ENCODE measurements at places on chromosomes 1 and 21.

- no peak for DNase-seq
These were observed 22.4 kb upstream of the ABCD3 start for GRCh38 chr1:94395748-94396309.

DNA sequence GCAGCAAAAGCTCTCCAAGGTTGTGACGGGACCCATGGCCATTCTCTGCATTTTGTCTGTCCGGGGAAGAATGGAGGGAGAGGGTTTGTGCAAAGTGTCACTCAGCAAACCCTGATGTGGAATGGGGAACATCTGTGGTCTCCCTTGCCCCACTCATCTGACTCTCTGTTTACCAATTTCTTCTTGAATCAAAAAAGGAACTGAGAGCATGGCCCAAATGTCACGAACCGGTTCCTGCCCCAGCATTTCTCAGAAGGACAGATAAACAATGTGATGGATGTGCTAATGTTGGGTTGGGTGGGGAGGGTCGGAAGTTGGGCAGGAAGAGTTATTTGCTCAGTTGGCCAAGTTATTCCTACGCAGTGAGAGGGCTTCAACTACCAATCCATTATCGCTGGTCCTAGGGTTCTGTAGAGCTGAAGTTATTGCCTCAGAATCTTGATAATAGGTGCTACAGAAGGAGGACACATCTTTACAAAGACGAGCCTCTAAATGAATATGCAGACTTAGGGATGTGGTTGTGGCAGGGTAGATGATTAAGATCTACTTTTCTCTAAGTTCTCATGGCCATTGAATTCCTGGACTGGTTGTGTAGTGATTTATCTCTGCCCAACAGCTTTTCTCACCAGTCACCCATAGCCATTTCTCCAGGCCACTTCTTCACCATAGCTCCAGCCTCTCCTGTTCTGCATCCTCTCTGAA, 9.6 kb upstream of the DUSP12 start:
- no peak for DNase-seq

DNA sequence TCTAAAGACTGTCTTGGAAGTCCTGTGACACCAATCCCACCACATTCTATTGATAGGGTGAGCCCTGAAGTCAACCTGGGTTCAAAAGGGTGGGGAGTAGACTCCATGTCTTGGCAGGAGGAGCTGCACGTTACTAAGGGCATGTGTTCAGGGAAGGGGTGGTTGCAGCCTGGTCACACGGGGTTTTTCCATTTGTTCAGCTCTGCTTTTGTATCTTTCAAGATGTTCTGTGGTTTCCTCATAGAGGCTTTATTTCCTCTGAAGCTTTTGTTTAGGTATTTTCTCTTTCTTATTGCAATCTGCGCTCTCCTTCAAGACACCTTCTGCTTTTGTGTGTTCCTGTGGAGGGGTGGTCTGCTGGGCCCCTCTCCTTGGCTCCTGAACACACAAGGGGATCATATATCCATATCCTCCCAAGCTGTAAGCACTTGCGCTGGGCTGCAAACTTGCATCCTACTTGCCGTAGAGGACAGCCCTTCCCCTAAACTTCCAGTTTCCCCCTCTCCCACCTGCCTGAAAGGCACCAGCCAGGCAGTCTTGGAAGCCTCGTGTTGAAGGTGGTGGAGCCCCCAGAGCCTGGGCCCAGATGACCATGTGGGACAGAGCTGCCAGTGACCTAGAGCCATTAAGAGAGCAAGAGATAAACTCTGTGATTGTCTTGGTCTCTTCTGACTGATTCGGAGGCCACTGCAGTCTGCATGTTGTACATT, 62.5 kb upstream of the TRAPPC10 start:
- no peak for DNase-seq

DNA sequence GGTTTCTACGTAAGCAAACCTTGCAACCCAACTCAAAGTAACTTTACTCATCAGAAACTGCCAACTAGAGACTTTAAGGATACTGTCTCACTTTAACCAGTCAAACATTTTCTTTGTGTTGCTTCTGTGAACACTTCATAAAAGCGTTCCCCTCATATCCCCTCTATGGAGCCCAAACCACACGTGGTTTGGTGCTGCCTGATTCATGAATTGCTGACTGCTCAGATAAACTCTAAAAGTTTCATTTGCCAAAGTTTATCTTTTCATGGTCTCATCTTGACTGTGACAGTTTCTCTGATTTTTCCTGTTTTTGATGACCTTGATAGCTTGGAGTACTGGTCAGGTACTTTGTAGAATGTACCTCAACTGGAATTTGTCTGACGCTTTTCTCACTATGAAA, 14.6 kb upstream of the RWDD3 start:
- DNase-seq, result no peak

DNA sequence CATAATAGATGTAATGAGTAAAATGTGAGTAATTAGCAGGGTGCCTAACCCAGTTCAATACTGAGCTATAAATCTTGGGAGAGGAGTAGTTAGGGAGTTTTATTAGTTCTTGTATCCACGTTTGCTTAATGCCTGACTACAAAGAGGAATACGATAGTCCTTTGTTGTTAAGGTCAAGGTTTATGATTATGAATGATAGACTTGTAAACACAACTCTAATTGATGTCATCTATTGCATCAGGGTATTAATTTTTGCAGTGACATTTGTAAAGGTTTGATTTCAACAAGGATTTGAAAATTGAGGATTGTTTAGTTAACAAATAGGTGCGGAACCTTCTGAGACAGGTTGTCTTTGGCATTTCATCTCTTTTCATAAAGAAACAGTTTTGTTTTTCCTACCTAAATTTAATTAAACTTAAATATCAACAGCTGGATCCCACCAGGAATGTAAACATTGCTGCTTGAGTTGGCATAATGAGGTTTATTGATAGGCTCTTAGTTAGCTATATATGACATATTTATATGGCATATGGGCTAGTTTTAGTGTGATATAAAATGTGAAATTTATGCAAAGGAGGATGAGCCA, 9.7 kb downstream of the SOAT1 start:
- no peak for DNase-seq

- no peak for DNase-seq
These were observed 8.9 kb upstream of the KCNE1 start for GRCh38 chr21:34520764-34521508.

GRCh38 chr1:90831910-90832309, 114.8 kb upstream of the BARHL2 start:
- DNase-seq, result peak; percentile 31

GRCh38 chr1:221337106-221337505, 404.8 kb downstream of the DUSP10 start:
- no peak for DNase-seq

DNA sequence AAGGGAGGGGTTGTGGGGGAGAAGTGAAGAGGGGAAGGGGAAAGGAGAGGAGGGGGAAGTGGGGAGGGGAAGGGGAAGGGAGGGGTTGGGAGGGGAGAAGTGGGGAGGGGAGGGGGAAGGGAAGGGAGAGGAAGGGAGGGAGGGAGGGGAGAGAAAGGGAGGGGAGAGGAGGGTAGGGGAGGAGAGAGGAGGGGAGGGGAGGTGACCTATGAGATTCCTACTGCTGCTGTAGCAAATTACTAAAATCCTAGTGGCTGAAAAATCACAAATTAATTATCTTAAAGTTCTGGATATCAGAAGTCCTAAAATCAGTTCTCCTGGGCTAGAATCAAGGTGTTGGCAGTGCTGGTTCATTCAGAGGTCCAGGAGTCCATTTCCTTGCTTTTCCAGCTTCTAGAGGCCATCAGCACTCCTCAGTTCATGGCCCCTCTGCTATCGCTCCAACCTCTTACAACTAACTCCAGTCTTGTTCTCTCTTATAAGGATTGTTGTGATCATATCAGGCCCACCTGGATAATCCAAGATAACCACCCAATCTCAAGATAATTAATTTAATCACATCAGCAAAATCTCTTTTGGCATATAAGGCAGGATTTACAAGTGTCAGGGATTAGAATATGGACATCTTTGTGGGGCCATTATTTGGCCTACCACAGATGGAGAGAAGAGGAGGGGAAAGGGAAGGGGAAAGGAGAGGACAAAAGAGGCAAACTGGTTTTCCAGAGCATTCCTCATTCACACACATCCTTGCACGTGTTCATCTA, 30.4 kb upstream of the KANK4 start:
- no peak for DNase-seq

DNA sequence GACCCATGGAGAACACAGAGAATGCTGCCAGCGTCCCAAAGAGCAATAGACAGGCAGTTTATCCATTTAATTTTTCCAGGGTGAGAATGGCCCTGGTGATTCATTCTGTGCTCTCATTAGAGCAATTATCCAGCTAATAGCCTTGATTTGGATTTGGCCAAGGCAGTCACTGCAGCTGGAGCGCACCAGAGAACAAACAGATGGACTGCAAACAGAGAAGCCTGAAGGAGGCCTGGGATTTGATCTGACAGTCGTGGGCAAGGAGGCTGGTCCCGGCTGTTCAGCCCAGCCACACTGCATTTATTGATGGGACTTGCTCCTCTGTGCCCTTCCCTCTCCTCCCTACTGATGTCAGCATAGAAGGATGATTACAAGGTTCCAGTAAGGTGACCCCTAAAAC, 353.9 kb upstream of the C1orf174 start:
- DNase-seq, result no peak

DNA sequence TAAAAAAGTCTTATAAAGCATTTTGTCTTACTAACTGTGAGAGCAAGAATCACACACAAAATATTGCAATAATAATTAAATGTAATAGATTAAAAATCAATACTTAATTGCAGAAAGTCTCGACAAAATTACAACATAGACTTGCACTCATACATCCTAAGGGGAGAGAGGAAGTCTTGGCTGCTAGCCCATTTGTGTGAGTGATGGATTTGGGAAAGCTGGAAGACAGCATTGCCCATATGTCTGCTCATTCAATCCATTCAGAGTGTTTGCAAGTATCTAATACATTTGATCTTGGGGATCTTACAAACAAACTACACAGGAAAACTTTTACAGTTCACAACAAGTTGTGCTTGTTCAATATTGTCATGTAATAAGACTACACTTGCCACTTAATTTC, 140.5 kb downstream of the COL11A1 start:
- DNase-seq, result no peak

All from A673 (cell line).